ENCODE measurements at places on chromosomes 1 and 21.

GRCh38 chr1:3926956-3927355, 26.9 kb upstream of the C1orf174 start:
- no peak for DNase-seq

GRCh38 chr1:38420666-38421065, 374.1 kb upstream of the POU3F1 start:
- DNase-seq: no peak

DNA sequence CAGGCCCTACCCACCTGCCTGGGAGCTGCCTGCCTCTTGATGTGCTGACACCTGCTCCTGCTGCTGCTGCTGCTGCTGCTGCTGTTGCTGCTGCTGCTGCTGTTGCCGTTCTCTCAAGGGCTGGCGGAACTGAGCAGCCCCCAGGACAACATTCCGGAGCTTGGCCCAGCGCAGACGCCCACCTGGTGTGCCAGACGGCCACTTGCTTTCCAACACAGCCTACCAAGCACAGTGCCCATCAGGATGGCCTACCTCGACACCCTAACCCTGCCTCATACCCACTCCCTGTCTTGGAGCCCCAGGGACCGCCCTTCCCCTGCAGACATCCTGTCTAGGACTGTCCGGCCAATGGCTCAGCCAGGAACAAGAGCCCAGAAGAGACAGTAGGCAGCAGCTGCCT, 11.8 kb downstream of the DENND4B start:
- no peak for DNase-seq

DNA sequence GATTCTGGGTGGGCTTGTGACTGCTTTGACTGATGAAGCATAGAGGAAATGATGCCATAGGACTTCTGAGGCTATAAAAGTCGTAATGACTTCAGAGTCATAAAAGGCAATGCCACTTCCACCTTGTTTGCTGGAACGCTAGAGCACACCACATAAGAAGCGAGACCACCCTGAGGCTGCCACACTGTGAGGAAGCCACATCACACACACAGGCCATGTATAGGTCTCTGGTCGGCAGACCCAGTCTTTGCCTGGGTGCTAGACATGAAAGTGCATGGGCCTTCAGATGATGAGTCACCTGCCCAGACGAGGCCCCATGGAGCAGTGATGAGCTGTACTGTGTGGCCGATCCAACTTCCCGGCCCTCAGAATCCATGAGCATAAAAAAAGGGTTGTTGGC, 14.2 kb upstream of the KANK4 start:
- DNase-seq: no peak

- DNase-seq: peak; percentile 71
Observed at GRCh38 chr21:43609501-43610340, 49.6 kb downstream of the HSF2BP start.

DNA sequence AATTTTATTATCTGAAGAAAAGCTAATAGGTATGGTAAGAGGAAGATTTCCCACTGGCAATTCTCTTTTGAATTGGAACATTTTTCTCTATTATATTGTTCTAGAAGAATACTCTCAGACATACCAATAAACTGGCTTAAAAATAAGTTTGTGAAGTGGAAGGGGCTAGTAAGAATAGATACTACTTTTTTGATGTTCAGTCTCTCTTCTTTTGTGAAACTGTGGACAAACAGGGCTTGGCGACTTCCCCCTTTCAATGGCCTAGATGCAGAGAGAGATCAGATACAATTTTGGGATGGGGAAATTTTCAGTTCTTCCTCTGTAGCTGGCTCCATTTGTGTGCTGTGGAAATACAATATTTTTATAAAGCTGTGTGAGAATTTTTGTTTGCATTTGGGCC, 2.5 kb downstream of the PBX1 start:
- DNase-seq: no peak

- no peak for DNase-seq
Observed at GRCh38 chr1:203406446-203407045, 55.6 kb upstream of the FMOD start.

DNA sequence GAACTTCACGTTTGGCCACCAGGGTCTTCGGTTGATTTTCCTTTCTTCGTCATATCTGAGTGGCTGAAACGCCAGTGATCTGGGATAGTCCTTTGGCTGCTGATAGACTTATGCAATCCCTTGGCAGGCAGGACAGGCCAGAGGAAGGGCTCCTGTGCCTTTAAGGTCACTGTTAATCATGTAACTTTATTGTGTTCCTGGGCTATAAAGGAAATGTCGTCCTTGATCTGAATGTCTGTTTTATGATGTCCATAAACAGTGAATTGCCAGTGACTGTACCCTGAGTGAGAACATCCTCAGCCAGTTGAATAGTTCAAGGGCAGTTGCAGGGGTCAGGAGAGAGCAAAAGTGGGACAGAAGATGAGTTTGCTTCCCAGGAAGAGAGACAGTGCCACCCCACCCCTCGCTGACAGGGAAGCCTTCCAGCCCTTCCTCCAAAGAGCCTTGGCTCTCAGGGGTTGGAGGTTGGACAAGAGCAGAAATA, 68.0 kb downstream of the PDE9A start:
- no peak for DNase-seq

- no peak for DNase-seq
Observed at GRCh38 chr1:246971090-246971721, 36.7 kb downstream of the ZNF695 start.

DNA sequence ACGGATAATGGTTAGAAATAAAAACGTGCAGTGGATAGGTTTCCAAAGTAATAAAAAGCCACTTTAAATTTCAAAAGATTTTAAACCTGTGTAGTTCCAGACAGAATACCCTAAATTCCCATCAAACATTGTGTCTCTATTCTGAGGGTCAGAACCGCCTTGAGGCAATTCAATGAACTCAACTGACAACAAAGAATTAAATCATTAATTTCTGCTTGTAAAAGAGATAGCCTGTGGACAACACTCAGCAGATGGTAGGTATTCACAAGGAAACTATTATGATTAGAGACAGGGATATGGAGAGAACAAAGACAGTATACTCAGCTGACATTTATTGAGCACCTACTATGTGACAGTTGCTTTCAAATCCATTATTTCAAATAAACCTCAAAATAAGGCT, 35.1 kb upstream of the JUN start:
- DNase-seq: no peak

DNA sequence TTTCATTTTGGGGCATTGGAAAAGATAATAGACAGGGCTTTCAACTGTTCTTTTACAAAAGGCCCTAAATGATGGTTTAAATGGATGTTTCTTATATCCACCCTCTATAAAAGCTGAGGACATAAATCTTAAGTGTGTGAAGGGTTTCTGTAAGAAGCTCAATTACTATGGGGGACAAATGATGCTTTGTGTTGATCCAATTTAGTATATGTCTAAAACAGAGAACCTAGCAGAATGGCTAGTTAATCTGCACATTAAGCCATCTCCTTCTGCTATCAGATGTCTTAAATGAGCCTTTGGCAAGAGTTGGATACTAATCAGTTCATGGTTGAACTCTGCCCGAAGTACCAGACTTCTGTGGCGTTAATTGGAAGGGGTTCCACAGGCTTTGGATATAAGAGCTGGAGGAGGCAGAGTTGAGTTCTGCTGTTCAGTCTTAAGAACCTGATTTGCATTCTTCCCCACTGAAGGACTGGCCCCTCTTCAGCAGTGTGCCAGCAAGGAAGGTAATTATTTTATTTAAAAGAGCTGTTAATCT, 43.1 kb downstream of the PTGFRN start:
- no peak for DNase-seq

GRCh38 chr1:203264052-203264501, 34.6 kb upstream of the CHIT1 start:
- DNase-seq: no peak

DNA sequence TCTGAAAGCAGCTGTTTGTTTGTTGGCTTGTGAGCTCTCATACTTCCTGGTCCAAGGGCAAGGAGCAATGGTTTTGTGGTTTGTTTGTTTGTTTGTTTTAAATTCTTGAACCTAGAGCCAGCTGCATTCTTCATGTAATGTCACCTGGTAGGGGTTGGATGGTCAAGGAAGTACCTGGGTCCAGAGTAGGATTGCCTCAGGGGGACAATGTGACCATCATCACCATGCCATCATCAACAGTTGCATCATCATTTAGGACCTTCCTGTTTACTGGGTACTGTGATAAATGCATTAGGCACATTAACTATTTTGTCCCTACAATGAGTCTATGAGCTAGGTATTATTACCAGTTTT, 14.7 kb upstream of the MYOG start:
- DNase-seq: no peak

- DNase-seq: no peak
Observed at GRCh38 chr1:62198781-62199125, 4.1 kb downstream of the L1TD1 start.

DNA sequence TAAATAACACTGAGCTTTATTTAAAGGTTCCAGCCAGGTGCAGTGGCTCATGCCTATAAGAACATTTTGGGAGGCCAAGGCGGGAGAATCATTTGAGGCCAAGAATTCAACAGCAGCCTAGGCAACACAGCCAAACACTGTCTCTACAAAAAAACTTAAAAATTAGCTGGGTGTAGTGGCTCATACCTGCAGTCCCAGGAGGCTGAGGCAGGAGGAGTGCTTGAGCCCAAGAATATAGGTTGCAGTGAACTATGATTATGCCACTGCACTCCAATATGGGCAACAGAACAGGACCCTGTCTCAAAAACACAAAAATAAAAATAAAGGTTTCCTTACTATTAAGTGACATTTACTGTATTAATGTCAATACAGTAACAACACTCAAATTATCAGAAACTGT, 2.1 kb downstream of the TAF12 start:
- no peak for DNase-seq

DNA sequence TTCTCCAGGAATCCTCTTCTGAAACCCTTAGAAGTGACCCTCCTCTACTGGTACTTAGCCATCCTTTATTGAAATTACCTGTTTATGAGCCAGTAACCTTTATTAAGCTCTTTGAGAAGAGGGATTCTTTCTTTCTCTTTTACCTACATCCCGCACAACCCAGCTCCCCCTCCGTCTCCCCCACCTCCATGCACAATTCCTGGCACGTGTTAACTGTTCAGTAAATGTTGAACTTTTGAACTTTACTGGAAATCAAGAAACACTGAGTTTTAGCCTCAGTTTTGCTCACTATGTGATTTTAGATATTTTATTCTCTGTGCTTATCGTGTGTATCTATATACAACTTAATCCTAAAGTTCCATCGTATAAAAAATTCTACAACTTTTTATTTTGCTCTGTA, 1.8 kb downstream of the TMED5 start:
- DNase-seq: no peak

- no peak for DNase-seq
Observed at GRCh38 chr1:82245345-82246014, 444.7 kb downstream of the ADGRL2 start.

DNA sequence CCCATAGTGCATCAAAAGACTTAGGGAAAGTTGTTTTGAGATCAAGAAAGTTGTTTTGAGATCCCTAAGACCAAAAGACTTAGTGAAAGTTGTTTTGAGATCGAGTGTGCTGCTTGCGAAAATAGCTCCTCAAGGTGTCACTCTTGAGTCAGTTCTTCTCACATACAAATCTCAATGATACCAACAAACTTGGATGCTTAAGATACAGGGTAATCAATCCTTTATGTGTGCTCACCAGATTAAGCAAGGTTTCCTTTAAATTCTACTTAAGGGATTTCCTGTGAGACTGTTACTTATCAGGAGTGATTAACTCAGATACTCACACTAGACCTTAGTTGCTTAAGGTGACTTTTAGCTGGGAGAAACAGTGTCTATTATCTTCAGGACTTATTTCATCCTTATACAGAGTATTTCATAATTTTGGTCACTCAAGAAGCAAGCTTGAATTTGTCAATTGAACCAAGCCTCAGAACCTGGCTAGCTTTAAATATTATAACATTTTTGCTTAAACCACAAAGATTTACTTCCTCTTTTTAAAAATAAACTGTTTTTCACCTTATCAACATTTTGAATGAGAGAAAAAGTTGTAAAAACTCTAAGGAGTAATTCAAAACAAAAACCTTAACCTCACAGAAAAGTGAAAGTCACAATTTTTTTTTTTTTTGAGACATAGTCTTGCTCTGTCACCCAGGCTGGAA, 8.0 kb upstream of the RLF start:
- DNase-seq: peak; percentile 99

DNA sequence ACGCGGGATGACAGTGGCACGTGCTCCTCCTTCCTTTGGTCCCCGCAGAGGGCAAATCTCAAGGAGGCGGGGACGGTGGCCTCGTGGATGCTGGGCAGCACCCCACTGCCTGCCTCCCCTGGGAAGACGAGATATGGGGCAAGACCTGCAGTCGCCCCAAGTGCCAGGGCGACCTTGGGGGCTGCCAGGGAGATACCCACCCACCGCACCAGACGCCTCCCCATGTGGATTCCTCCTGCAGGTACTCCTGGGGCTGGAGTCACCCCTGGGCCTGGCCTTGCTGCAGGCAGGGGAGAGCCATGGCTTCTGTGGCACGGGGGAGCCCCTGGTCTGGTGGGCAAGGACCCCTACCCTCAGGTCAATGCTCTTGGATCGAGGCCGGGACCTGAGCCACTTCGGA, 5.9 kb upstream of the AURKAIP1 start:
- DNase-seq: no peak

GRCh38 chr1:152473887-152474537, 36.6 kb upstream of the LCE5A start:
- DNase-seq: no peak

- DNase-seq: no peak
Observed at GRCh38 chr21:28378026-28378425, 614.7 kb downstream of the LTN1 start.

GRCh38 chr1:170498876-170499275, 33.1 kb upstream of the GORAB start:
- DNase-seq: no peak

DNA sequence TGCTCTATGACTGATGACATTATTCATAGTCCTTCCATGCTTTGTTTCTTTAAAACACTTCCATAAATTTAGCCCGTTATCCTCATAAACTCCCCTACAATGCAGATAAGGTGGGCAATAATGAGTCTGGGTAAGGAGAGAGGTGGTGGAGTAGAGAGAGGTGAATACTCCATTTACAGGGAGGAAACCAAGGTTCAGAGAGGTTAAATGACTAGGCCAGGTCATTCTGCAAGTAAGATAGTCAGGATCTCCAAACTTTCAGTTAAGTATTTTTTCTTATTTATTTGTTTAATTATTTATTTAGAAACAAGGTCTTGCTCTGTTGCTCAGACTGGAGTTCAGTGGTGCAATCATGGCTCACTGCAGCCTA, 26.1 kb downstream of the PAFAH2 start:
- no peak for DNase-seq

DNA sequence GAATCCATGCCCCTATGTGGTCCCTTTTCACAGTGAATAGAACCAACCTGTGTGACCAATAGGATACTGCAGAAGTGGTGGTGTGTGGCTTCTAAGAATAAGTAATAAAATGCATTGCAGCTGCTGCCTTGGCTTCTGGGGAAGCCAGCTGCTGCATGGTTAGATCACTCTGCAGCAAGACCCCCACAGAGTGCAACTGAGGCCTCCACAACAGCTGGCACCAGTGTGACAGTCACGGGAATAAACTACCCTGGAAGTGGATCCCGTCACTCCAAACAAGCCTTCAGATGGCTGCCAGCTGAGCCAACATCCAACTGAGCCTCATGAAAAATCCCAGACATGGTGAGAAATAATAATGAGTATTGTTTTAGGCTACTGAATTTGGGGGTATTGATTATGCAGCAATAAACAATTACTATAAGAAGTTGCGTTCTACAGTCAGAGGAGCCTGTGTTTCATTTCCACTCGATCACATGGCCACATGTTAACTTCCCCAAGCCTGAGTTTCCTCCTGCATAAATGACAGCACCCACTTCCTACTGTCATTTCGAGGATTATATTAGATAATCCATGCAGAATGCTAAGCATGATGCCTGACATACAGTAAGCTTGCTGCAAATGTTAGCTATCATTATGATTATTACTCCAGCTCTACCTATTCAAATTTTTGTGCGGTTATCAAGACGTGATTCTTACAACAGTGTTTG, 20.8 kb upstream of the COG2 start:
- DNase-seq: no peak

GRCh38 chr21:15422783-15423182, 307.0 kb upstream of the USP25 start:
- DNase-seq: no peak

All from DMS 273 treated with DMSO at 0.1 percent for 48 hours (cell line).